ENCODE measurements at places on chromosomes 11 and 22.

- peak; percentile 66 for DNase-seq
Measured at GRCh38 chr22:29004647-29005371, 56.8 kb downstream of the C22orf31 start.

GRCh38 chr22:29306835-29307595 lies 565 bp downstream of the GAS2L1 start:
- DNase-seq = peak; percentile 76

DNA sequence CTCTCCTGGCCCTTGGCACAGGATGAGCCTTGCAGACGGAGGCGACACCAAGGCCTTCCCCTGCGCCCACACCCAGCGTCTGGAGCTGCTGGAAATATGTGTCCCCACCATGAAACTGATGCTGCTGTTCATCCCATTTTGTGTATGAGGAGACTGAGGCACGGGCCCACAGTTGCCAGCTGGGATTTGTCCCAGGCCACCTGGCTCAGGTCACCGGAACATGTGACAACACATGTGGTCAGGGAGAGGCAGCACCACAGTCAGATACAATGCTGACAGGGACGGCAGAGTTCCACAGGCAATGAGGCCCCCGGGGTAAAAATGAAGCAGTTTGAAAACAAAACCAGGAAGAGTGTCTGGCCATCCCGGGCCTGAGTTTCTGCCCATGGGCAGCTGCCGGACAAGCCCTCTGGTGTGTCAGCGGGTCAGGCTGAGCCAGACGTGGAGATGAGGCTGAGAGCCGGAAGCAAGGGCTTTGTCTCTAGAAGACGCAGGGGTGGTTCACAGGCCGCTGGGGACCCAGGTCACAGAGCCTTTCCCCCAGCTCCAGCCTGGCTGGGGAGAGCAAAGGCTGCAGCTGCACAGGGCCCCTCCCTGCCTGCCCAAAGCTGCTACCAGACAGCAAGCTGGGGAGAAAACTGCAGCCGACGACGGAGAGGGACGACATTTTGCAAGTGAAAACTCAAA lies 80.7 kb downstream of the CDKN1C start:
- DNase-seq = no peak

GRCh38 chr22:50014053-50014501 lies 1.5 kb upstream of the IL17REL start:
- DNase-seq = no peak

GRCh38 chr22:32203181-32204039 lies 1.5 kb downstream of the RFPL2 start:
- DNase-seq = no peak

- no peak for DNase-seq
Measured at GRCh38 chr11:6191742-6192141, 7.3 kb upstream of the OR52W1 start.

DNA sequence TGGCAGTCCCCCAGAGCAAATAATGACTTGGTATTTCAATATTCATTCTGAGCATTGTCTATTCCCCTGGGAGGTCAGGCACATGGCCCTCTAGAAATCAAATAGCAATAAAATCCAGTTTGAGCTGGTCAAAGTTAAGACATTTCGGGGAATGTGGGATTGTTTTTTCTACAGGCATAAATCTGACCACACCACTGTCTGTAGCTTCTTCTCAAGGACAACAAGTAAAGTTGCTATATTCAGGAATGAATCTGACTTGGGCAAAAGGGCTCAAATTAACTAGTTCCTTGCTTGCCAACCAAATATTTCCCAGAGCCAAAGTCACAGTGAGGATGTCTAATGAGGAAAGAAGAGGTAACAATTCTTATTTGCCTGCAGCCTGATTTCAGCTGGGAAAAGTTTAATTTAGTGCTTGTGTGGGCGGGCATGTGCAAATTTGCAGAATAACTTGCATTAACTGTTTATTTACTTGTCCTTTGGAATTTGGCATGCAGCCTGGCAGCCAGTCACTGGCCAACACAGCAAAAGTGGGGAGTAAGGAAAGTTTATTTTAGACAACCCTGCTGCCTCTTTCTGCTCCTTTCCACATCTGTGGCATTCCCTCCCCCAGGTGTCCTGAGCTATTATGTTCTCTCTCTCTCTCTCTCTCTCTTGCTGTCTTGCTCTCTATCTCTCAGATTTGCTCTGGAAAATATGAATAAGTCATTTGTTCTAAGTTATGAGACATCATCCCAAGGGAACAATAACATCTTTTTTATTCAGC lies 51.2 kb upstream of the ARHGAP20 start:
- DNase-seq = no peak

GRCh38 chr22:44609400-44609988 lies 92.5 kb upstream of the PRR5 start:
- DNase-seq = no peak

DNA sequence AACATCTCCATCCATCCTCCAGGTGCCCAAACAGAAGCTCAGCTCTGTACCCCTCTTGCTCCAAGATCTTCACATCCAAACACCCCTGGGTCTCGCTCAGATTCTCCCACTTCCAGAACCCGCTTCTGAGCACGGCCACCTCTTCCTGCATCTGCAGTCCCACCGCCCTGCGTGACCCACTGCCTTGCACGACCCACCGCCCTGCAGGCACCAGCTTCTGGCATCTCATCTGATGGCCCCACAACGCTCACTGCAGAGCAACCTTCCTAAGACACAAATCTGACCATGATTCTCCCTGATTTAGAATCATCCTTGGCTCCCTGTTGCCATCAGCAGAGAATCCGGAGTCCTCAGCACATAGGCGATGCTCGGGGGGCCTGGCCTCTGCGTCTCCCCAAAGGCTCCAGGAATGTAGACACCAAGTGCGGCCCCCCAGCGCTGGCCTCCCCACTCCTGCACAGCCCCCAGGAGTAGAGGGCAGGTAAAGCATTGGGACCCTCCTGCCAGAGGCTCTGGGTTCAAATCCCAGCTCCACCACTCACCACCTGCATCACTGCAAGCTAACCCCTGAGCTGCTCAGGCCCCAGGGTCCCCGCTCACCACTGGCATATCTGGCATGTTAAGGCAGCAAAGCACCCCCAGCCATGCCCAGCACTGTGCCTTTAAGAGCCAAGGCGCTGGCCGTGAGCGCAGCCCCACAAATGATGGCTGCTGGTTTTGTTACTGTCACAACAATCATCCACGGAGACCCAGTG lies 459.3 kb downstream of the BRD1 start:
- DNase-seq = no peak

- DNase-seq = no peak
Measured at GRCh38 chr11:123235656-123236261, 40.7 kb upstream of the CLMP start.

DNA sequence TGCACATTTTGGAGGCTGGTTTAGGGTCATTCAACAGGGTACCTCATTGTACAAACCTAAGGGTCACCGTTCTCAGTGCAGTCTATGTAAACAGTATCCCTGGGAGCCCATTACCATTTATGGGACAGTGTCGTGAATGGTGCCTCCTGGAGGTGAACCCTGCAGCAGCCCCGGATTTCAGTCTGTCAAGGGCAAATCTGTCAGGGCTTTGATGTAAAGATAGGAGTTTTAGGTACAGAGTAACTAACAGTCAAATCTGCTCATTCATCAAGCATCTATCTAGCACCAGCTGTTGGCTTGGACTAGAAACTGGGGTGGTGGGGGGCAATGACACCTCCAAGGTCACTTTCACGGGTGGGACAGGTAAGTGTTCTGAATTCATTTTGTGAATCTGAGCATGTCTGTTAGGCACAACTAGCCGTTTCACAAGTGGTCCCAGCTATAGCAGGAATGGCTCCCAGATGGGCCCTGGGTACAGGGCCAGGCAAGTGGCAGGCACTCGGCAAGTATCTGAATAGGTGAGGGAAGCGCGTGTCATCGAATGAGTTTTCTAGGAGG lies 63.6 kb downstream of the PARVG start:
- DNase-seq = no peak

GRCh38 chr11:128565881-128566280 lies 21.5 kb downstream of the ETS1 start:
- DNase-seq = no peak

DNA sequence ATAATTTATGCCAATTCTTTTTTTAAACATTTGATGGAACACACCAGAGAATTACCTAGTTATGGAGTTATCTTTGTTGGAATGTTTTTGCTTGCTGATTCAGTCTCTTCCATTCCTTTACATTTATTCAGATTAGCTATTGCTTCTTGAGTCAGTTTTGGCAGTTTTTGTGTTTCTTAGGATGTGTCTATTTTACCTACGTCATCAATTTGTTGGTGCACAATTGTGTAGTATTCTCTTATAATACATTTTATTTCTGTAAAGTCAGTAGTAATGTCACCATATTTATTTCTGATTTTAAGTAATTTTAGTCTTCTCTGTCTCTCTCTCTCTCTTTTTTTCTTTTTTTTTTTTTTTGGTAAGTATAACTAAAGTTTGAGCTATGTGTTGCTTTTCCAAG lies 929.5 kb upstream of the RAG2 start:
- DNase-seq = no peak

DNA sequence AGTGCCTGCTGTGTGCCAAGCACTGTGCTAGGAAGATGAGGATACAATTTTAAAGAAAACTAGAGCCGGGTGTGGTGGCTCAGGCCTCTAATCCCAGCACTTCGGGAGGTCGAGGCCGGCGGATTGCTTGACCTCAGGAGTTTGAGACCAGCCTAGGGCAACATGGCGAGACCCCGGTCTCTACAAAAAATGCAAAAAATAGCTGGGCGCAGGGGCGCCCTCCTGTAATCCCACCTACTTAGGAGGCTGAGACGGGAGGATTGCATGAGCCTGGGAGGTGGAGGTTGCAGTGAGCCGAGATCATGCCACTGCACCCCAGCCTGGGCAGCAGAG lies 8.3 kb downstream of the TPBGL start:
- DNase-seq = no peak
